Activated CD4-positive, alpha-beta T cell treated with anti-CD3 and anti-CD28 coated beads, Interleukin-2, amount 50 U/mL, for 24 hours (primary cell): ENCODE measurements at places on chromosomes 6 and 20.

GRCh38 chr20:19347943-19348456 lies 135.6 kb downstream of the SLC24A3 start:
- no peak for DNase-seq

GRCh38 chr6:158053377-158054313 lies 72.0 kb downstream of the SYNJ2 start:
- DNase-seq, result no peak

DNA sequence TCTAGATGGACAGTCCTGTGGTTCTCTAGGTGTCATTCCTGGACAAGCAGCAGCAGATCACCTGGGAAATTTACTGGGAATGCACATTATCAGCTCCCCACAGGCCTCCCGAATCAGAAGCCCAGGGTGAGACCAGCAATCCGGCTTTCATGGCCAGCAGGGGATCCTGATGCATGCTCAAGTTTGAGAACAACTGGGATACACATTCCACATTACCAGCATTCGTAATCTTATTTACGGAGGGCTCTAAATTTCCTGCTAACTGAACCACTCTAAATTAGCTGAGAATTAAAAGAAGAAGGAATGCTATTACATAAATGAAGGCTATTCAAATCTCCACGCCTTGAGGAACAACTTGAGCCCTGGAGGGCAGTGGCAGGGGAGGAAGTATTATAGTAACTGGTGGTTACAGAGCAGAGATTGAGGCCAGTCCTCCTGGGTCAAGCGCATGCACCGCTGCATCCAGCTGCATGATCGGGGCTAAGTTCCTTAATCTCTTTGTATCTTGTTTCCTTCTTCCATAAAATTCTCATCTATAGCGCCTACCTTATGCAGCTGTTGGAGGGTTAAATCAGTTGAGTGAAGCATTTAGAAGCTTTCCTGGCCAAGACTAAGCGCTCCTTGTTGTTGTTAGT lies 403.7 kb downstream of the CDH26 start:
- DNase-seq, result no peak

DNA sequence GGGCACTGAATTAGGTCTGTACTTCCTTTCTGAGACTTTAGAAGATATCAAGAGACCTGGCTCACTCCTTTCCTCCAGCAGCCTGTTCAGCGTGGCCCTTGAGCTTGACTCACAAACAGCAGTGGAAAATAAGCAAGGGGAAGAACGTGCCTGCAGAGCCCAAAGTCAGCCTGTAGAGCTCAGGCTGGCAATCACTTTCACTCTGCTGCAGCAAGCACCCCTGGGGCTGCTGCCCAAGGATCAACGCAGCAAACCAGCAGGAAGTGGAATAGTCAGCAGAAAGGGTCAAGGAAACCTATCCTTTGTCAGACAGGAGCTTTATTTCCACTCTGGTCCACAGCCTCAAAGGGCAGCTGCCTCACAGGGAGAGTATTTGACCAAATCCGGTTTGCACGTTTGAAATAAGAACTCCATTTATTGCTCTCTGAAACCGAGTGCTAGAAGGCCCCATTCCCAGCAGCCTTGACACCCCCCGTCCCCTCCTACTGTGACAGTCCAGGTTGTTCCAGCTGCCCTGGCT lies 77.4 kb downstream of the PRDM1 start:
- DNase-seq, result no peak

- DNase-seq, result no peak
Observed at GRCh38 chr6:141203902-141204575, 928.7 kb upstream of the GJE1 start.

DNA sequence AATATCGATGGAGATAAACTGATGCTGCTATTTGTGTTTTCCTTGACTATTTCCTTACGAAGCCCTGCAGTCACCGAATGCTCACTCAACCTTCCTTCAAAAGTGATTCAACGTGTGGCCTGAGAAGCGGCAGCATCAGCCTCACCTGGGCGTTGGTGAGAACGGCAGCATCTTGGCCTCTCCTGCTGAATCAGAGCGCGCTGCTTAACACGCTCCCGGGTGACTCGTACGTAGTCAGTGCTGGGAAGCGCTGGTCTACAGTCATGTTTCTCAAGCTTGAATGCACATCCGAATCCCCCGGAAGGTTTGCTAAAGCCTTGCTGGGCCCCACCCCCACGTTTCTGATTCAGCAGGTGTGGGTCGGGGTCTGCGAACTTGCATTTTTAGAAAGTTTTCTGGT lies 214.1 kb upstream of the RREB1 start:
- DNase-seq, result no peak

GRCh38 chr20:48291896-48292295 lies 506.6 kb upstream of the SULF2 start:
- no peak for DNase-seq

- DNase-seq, result no peak
Observed at GRCh38 chr6:36823421-36824096, 15.7 kb downstream of the CPNE5 start.
